ENCODE measurements at places on chromosomes 3 and 15.

DNA sequence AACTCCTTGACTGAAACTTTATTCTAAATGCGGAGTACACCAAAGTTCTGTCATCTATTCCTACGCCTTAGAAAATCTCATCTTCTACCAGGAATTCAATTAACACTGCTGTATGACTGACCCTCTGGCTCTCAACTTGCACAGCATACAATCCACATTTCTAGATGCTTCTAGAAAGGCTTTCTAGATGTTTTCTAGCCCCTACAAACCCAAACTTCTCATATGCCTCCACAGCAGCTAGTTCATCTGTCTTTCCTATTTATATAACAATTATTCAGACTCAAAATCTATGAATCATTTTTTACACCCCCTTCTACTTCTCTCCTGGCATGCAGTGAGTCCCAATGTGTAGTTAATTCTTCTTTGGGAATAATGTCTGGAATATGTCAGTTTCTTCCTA, 13.2 kb downstream of the INO80 start:
- DNase-seq, result no peak

- no peak for DNase-seq
These were observed 347.3 kb downstream of the ZBTB20 start for GRCh38 chr3:114799816-114800215.

DNA sequence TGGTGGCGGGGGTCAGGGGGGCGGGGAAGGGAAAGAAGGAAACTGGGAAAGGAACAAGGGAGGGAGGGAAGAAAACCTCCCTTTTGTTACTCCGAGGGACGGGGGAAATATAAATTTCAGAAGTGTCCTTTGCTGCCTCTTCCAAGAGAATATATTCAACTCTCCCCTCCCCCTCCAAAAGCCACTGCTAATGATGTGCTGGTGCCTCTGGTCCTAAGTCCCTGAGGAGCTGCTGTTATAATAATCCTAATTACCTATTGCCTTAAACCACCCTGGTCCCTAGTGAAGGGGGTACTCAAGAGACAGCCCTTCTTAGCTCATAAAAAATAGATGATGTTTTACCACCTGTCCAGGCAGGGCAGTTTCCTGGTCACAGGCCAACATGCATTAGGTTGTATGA, 118.3 kb upstream of the TRIM42 start:
- DNase-seq, result no peak

DNA sequence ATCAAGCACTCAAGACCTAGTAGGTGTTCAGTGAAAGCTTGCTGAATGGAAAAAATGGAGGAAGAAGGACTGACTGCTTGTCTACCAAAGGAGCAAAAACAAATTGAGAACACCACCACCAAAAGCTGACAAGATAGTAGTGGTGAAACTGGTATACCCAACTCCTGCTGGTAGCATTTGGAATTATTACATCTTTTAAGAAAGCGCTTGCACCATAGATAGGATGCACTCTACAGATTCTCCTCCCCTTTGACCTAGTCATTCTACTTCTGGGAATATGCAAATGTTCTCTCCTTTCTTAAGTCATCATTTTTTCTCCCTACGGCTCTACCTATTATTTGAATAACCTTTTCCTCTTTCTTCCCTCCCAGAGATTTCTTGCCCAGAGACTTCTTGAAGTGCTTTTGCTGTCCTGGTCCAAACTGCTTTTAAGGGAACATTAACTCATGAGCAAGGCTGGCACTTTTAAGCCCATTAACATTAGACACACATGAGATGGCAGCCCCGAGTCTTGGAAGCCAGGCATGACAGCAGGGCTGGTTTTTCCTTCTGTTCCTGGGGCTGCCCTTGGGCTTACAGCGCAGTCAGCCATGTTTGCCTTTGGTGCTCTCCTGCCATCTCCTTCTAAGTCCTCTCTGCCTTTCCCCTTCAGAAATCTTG, 75.0 kb upstream of the TLE3 start:
- DNase-seq, result no peak

DNA sequence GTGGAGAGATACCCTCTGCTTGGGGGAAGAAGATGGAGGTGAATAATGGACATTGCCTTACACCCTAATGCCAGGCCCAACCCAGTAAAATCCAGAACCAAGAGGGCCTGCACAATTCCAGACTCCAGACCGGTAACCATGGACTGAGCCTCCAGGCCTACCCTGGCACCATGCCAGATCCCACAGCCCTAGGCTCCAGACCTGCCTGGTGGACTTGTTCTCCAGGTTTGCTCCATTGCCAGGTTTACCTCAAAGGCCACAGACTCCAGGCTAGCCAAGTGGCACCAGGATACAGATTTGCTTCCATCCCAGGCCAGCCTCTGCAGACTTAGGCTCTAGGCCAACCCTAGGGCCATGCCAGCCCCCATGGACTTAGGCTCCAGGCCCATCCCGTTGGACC, 14.0 kb downstream of the PLCH1 start:
- DNase-seq, result no peak

GRCh38 chr15:31487811-31488436, 161.3 kb downstream of the KLF13 start:
- no peak for DNase-seq

DNA sequence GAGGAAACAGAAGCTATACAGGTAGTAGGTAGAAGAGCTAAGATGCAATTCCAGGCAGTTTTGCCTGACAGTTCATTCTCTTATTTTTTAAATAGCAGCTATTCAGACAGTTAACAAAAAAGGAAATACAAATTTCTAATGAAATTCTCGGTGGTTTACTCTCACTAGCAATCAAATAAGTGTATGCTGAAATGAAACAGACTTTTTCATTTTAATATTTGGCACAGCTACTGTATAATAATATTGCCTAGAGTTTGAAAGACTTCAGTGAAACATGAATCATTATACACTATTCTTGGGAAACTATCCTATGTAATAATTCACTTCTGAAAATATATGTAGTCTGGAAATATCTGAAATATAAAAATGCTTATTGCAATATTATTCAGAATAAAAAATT, 463.2 kb upstream of the AGTR1 start:
- DNase-seq, result no peak

GRCh38 chr15:89150287-89150686, 62.0 kb downstream of the ABHD2 start:
- no peak for DNase-seq

GRCh38 chr3:150314248-150315004, 93.7 kb upstream of the TSC22D2 start:
- no peak for DNase-seq

- DNase-seq, result no peak
These were observed 171.5 kb upstream of the CHL1 start for GRCh38 chr3:25056-25455.

DNA sequence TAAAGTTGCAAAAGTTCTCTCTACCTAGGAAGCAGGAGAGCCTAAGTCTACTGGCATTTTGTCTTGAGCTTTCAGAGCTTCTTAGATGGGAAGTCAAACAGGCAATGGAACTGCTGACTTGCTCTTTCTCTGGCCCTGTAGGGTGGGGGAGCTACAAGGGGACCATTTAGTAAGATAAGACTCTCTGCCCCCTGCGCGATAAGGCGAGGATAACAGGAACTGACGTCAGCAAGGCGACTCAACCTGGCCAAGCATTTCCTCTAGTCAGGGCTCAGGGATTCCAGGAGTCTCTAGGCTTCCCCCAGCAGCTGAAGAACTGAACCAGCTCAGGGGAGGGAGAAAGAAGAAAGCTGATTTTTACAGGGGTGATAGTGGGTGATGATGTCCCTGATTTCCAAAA, 5.8 kb downstream of the RARB start:
- no peak for DNase-seq

DNA sequence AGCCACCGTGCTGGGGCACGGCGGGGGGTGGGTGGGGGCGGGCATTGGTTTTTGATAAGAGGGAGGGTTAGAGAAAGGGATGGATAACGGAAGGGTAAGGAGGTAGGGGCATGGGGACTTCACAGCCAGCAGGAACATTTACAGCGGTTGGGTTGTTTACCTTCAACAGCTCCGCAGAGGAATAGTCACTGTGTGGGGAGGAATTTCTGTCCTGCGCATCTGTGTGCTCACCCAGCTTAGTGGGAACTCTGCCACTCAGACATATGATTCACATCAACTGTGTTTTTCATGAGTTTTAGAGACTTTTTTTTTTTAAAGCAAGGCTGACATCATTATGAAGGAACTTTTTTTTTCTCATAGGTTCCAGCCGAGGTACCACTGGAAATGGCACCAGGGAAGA, 19.6 kb downstream of the CHRD start:
- no peak for DNase-seq
